Naive B cell (primary cell): ENCODE measurements at places on chromosomes 1 and 21. TPM values are rescaled to one million over a fixed set of nuclear protein-coding genes. Genes with fewer than 3 reads are reported as not detected.

GRCh38 chr1:40980068-40980452 is 564 bp downstream of the CTPS1 start:
- no peak for DNase-seq
- H3K27ac ChIP-seq = peak overlapping the region; percentile 92
- H3K36me3 ChIP-seq = no peaks in the 10 kb centered on the region
- H3K4me1 ChIP-seq = peaks cover 21% of the 10 kb centered on the region

DNA sequence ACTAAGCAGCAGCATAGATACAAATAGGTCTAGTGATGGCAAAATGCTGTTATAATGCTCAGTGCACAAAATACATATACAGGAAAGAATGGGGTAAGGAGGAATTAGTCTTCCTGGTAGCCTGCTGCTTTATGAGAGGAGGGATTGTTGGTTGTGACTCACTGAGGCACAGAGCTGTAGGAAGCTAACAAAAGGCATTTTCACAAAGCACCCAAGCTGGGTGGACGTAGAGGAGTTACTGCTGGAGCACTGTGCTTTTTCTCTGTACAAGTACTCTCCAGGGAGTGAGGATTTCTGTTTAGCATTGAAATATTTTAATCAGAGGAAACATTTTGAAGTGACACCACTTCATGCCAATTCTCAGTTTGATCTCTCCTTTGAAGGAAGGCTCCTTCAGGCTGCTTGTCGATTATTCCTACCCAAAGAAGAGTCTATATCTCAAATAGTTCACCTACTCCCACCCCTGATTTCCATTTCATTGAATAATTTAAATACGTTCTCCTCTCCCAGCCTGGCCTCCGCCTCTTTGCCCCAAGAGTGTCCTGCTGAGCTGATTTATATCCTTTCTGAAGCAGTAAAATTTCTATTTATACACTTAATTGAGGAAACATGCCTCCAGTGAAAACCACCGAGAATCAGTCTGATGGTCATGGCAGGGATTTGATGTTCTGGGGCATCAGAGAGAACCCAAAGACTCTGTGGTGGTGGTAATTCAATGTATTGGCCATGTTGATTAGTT is 271.9 kb downstream of the HHAT start:
- no peak overlapping the region for H3K4me3 ChIP-seq
- DNase-seq = no peak
- no peaks in the 10 kb centered on the region for H3K36me3 ChIP-seq
- no peaks in the 10 kb centered on the region for H3K27me3 ChIP-seq

DNA sequence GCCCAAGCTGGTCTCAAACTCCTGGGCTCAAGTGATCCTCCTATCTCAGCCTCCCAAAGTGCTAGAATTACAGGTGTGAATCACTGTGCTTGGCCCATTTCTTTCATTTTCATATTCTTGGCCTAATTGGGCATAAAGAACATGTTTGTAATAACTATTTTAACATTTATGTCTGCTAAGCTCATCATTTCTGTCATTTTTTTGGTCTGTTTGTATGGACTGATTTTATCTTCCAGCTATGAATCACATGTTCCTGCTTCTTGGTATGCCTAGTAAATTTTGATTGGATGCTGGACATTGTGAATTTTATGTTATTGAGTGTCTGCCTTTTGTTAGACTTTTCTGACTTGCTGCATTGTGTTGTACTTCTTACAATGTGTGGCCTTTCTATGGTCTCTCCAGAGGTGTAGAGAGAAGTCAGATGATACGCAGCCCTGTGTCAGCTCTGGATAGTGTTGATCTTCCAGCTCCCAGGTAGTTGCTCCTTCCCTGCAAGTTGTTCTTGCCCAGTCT is 39.0 kb upstream of the PPM1J start:
- no peaks in the 10 kb centered on the region for H3K4me1 ChIP-seq
- H3K27me3 ChIP-seq = peaks cover 35% of the 10 kb centered on the region
- H3K36me3 ChIP-seq = peaks cover 28% of the 10 kb centered on the region
- no peak overlapping the region for H3K4me3 ChIP-seq
- H3K27ac ChIP-seq = no peak overlapping the region
- no peak for DNase-seq

- no peaks in the 10 kb centered on the region for H3K27me3 ChIP-seq
- H3K4me1 ChIP-seq = no peaks in the 10 kb centered on the region
- H3K27ac ChIP-seq = no peak overlapping the region
- H3K36me3 ChIP-seq = no peaks in the 10 kb centered on the region
- no peak overlapping the region for H3K4me3 ChIP-seq
Observed at GRCh38 chr1:67897270-67897949, 64.1 kb upstream of the GNG12 start.

- H3K27ac ChIP-seq = peak overlapping the region; percentile 33
- H3K36me3 ChIP-seq = no peaks in the 10 kb centered on the region
- peaks cover 72% of the 10 kb centered on the region for H3K4me1 ChIP-seq
- no peaks in the 10 kb centered on the region for H3K27me3 ChIP-seq
- no peak for DNase-seq
- peak overlapping the region; percentile 87 for H3K4me3 ChIP-seq
Observed at GRCh38 chr1:19484798-19485361, 459 bp downstream of the CAPZB start.

DNA sequence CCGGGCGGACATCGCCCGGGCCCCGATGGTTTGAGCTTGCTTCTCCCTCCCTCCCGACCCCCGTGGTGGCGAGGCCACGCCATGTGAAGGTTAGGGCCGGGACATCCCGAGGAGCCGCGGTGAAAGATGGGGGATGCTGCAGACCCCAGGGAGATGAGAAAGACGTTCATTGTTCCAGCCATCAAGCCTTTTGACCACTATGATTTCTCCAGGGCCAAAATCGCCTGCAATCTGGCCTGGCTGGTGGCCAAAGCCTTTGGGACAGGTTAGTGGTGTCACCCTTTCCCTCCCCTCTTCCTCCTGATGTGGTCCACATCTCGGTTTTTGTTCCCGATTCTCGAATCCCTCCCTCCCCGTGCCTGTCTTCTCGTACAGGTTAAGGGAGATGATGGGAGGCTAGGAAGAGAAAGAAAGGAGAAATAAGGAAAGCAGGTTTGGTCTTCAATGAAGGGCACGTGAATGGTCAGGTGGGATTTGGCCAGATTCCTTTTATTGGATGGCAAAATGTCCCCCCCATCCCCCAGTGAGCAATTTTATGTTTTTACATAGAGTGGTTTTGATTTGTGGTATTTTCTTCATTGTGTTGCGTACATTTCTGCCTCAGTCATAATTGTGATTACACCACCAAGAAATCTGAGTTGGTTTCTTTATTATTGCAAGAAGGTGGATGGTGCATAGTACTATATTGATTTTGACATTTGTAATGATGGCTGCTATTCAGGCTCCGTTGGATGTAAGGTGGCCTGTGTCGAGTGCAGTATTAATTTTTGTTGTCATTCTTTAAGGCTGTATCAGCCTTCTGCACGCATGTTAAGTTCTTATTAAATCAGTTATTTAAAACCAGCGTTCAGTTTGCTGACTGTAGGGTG is 1.2 kb downstream of the CAMSAP2 start:
- H3K4me1 ChIP-seq = peaks cover 14% of the 10 kb centered on the region
- H3K27me3 ChIP-seq = peaks cover 27% of the 10 kb centered on the region
- H3K36me3 ChIP-seq = peaks cover 5% of the 10 kb centered on the region
- DNase-seq = no peak

- no peaks in the 10 kb centered on the region for H3K36me3 ChIP-seq
- H3K27ac ChIP-seq = no peak overlapping the region
- H3K4me3 ChIP-seq = no peak overlapping the region
- H3K27me3 ChIP-seq = peaks cover 6% of the 10 kb centered on the region
Observed at GRCh38 chr1:52994656-52995055, 67.4 kb upstream of the PODN start.

Gene ITLN2
- polyA plus RNA-seq = not detected

Gene MAP3K21
- polyA plus RNA-seq = 0.92 TPM

Gene SLC1A7
- polyA plus RNA-seq = not detected

Gene HSPA6
- polyA plus RNA-seq = not detected
